Fibroblast of upper back skin (primary cell): ENCODE measurements at places on chromosomes 1 and 21.

GRCh38 chr1:68328490-68328889 lies 96.2 kb upstream of the WLS start:
- DNase-seq = peak; percentile 38

DNA sequence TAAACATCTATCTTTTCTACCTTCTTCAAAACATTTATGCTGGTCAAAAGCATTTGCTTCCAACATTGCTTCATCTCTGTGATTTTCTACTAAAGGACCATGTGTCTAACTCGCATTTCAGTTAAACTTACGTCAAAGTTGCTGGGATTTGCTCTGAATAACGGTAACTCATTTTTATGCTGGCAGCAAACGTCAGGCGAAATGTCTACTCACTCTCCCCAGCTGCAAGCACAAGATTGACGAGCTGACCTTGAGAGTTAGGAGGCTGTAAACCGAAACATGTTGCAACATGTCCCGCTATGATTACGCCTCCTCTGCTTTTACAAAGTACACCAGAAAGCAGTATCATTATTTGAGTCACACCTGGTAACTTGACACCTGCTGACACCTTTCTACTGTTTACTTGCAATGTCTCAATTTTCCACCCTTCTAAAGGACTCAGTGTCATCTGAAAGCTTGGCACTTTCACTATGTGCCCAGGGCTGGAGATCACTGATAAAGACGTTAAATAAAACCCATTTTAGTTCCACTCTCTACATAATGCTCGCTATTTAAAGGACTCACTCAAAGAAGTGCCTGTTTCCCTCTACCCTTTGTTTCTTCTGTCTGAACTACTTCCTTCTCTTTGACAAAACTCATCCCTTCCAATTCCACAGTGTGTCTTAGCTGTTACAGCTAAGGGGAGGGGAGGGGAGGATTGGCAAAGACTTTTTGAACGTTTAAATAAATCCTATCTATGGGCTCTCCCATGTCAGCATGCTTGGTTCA lies 111.9 kb downstream of the PTPN14 start:
- DNase-seq = peak; percentile 81

DNA sequence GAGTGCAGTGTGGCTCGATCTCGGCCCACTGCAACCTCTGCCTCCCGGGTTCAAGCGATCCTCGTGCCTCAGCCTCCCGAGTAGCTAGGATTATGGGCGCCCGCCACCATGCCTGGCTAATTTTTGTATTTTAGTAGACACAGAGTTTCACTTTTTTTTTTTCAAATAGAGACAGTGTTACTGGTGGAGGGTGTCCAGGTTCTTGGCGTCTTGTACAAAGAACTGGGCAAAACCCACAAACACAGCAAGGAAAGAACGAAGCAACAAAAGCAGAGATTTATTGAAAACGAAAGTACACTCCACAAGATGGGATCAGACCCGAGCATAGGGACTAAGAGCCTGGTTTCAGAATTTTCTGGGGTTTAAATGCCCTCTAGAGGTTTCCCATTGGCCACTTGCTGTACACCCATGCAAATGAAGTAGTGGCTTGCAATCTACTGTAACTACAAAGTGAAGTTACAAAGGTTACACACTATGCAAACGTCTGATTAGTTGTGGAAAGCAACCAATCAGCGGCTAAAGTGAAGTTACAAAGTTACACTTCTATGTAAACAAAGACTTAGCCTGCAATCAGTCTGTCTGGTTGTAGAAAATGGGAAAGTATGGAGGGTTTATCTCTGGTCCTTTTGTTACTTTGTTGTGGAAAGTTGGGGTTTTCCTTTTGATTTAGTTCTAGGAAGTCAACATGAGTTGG lies 199.1 kb downstream of the DYRK1A start:
- peak; percentile 25 for DNase-seq

DNA sequence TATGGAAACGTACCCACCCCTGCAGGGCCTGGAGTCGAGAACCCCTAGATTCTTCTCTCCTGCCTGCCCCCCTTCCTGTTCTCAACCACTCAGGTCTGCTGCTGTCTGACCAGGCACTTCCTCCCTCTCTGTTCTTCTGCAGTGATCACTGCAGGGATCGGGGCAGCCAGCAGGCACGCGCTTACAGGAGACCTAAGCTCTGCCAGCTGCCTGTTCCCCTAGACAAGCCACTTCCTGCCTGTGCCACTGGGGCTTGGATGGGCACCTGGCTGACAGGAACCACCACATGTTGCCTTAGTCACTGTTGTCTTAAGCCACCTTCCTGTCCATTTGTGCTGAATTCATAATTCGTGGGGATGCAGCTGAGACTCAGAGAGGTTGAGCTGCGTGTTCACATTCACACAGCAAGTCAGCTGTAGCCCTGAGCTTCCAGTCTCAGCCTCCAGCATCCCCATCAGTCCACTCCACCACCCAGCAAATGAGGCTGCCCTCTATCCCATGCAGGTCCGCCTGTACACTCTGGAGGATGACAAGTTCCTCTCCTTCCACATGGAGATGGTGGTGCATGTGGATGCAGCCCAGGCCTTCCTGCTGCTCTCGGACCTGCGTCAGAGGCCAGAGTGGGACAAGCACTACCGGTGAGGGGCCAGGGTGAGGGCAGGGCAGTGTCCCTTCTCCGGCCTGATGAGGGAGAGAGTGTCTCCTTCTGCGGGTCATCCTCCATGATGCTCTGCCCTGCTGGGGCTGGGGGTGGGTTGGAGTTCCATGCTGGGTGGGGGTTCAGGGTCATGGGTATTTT lies 18.6 kb downstream of the FAM151A start:
- no peak for DNase-seq

GRCh38 chr1:162019006-162019405 lies 4.7 kb downstream of the OLFML2B start:
- peak; percentile 82 for DNase-seq

DNA sequence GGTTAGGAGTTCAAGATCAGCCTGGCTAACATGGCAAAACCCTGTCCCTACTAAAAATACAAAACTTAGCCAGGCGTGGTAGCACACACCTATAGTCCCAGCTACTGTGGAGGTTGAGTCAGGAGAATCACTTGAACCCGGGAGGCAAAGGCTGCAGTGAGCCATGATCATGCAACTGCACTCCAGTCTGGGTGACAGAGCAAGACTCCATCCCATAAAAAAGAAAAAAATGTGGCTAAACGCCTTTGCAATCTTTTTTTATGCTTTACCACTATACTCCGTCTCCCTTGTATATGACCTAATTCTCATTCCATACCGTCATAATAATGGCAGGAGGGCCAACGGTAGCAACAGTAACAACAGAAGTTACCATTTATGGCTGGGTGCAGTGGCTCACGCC lies 109.5 kb downstream of the ASH1L start:
- DNase-seq = no peak

DNA sequence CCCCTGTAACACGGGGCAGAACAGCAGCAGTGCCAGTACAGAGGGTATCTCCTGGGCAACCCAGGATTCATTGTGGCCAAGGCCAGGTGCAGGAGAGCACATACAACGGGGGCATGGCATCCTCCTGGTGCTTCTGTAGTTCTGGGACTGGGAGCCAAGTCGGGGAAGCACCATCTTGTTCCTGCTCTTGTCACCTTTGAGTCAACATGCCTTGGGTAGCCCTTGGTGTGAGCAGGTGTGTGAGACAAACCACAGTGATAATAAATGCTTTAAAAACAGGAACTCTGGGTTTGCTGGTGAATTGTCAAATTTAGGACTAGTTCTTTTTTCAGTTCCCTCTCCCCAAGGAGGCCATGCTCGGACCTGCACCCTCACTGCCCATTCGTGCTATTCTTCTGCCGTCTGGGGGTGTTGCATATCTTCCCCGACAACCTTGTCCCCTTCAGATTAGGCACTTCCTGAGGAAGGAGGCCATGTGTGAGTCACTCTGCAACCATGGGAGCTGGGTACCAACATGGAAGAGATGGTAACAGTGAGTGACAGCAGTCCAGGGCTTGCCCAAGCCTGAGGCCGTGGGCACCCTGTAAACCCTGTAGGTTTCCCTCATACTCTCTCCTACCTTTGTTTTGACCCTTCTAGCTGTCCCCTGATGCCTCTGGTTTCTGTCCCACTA lies 150.2 kb downstream of the GRIK3 start:
- DNase-seq = no peak

GRCh38 chr1:29550119-29550841 lies 314.0 kb downstream of the PTPRU start:
- no peak for DNase-seq

DNA sequence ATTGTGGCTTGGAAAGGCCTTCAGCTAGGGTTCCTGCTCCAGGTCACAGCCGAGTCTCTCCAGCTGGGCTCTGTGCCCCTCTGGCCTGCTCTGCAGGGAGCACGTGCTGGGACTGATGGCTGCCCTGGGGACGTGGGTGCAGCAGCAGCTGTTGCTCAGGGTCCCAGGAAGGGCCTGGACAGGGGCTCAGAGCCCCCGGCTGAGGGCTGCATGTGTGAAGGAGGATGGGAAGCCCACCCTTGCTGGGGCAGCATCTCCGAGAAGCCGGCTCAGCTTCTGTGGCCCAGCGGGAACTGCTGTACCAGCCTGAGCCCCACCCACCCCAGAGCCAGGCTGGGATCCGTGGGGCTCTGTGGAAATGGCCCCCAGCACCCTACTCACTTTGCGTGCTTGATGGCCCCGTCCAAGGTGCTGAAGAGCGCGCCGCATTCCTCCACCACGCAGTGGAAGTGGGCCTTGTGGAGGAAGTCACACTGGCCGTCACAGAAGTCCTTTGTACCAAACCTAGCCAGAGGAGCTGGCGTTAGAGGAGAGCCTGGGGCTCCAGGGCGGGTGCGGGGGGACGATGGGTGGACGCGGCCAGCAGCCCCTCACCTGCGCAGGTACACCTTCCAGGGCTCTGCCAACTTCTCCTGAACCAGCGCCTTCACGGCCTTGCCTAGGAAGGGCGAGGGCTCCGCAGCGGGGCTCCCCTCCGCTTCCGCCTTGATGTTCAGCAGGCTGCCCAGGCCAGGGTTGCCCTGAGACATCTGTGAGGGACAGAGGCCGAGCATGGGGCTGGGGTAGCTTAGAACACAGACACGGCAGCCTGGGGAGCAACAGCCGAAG lies 147.5 kb downstream of the CASZ1 start:
- DNase-seq = no peak

DNA sequence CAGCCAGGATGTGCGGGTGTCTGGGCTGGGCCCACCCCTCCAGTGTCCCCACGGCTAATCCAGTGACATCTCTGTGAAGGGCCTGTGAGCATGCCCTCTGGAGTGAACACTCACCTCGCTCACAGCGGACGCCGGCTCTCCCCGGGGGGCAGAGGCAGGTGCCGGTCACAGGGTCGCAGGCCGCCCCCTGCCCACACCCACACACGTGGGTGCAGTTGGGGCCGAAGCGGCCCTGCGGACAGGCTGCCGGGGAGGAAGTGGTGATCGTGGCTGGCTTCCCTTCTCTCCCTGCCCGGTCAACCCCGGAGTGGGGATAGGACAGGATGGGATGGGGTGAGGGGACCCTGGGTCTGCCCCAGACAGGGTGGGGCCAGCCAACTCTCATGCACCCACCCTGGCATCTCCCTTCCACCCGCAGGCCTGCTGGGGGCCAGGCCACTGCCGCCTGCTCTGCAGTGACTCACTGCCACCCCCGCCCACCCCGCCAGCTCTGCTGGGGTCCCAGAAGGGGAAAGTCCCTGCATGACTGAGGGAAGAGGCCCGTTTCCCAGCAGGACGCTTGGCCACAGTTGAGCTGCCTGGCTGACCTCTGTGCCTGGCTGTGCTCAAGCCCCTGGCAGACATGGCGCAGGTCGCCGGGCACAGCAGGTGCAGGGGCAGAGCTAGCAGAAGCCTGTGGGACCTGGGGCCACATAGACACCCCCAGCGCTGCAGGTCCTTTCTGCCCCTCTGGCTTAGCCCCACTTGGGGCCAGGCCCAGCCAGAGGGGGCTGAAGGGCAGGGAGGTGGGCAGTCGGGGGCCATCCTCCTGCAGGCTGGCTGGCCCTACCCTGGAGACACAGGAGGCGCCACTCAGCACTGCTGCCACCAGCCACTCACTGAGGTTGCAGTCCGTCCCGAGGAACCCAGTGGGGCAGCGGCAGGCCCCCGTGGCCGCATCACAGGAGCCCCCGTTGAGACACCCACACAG lies 41.6 kb downstream of the ARHGEF16 start:
- DNase-seq = no peak

GRCh38 chr1:223631956-223632355 lies 33.5 kb downstream of the CAPN8 start:
- no peak for DNase-seq

DNA sequence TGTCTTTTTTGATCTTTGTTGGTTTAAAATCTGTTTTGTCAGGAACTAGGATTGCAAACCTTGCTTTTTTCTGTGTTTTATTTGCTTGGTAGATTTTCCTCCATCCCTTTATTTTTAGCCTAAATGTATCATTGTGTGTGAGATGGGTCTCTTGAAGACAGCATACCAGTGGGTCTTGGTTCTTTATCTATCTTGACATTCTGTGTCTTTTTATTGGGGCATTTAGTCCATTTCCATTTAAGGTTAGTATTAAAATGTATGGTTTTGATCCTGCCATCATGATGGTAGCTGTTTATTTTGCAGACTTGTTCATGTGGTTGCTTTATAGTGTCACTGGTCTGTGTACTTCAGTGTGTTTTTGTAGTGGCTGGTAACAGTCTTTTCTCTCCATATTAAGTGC lies 14.1 kb downstream of the ZNF678 start:
- no peak for DNase-seq
